ENCODE measurements at places on chromosomes 6 and 20.
A peak's percentile ranks its signal among the peaks of the same experiment; 100 is the strongest.

DNA sequence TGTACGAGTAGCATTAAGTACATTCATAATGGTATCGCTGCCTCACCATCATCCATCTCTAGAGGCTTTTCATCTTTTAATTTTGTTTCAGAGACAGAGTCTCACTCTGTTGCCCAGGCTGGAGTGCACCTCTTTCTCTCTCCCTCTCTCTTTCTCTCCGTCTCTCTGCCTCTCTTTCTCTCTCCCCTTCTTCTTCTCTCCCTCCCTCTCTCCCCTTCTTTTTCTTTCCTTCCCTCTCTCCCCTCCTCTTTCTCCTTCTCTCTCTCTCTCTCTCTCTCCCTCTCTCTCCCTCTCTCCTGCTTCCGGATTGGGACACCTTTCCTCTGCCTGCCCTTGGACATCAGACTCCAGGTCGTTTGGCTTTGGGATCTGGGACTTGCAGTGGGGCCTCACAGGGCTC is 17.6 kb upstream of the TAF4 start:
- DNase-seq, result no peak

DNA sequence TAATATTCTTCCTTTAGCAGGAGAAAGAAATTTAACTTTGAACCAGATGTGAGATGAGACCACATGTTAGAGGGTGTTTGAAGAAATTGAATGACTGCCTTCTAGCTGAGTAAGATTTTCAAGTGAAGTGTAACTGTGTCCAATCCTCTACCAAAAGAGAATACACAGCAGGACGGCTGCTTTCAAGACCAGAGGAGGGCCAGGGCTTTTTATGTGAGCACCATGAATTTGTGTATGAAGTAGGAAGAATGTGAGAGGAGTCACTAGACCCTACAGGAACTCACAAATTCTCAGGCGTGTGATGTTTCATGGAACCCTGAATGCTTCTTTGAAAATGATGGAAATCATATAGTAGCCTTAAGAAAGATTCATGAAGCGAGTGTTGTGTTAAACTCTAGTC is 56.8 kb upstream of the SPACA1 start:
- no peak for DNase-seq

GRCh38 chr20:17684077-17684888 is 2.2 kb upstream of the RRBP1 start:
- DNase-seq, result no peak

GRCh38 chr6:124123617-124124209 is 320.0 kb downstream of the NKAIN2 start:
- no peak for DNase-seq

- no peak for DNase-seq
Measured at GRCh38 chr6:111763381-111763780, 109.9 kb downstream of the FYN start.

DNA sequence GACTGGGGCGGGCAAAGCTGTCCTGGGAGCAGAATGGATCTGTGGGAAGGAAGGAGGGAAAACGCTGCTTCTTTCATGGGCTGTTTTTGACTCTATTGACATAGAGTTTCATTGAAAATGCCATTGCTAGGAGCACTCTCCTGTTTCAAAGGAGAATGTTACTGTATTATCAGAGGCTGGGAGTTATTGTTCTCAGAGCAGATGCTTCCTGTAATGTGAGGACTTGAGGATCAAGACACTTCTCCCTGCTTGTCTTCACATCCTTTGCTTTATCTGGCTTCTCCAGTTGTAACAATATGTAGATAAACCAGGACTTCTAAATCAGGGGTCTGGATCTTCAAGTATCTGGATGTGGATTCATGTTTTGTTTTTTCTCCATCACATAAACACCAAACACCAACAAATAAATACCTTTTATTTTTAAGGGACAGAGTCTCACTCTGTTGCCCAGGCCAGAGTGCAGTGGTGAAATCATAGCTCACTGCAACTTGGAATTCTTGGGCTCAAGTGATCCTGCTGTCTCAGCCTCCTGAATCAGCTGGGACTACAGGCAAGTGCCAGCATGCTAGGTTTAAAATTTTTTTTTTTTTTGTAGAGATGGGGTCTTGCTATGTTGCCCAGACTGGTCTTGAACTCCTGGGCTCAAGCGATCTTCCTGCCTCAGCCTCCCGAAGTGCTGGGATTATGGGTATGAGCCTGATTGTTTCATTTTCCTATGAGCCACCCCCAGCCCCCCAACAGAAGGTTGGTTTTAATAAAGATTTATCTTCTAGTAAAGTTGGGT is 3.9 kb downstream of the CD109 start:
- no peak for DNase-seq

- DNase-seq, result no peak
Measured at GRCh38 chr6:1024587-1024986, 287.3 kb upstream of the FOXQ1 start.

DNA sequence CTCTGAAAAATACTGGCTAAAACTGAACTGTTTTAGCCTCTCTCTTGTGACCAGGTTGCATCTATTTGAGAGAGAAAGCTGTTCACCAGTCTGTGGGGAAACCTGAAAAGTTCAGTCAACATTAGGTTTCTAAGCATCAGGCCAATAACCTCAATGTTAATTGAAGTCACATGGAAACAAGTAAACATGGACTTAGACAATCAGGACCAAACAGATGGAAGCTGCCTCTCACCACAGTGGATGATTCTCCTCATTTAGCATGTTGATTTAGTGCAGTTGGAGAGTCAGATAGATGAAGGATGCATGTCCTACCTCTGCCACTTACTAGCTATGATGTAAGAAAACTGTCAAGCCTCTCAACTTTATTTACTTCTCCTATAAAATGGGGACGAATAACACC is 18.2 kb downstream of the SCGN start:
- no peak for DNase-seq

GRCh38 chr6:121157906-121158305 is 176.4 kb downstream of the TBC1D32 start:
- peak; percentile 1 for DNase-seq

- peak; percentile 97 for DNase-seq
Measured at GRCh38 chr6:160088069-160088783, 33.4 kb upstream of the SLC22A1 start.

GRCh38 chr20:13493143-13493542 is 145.6 kb downstream of the TASP1 start:
- DNase-seq, result no peak

DNA sequence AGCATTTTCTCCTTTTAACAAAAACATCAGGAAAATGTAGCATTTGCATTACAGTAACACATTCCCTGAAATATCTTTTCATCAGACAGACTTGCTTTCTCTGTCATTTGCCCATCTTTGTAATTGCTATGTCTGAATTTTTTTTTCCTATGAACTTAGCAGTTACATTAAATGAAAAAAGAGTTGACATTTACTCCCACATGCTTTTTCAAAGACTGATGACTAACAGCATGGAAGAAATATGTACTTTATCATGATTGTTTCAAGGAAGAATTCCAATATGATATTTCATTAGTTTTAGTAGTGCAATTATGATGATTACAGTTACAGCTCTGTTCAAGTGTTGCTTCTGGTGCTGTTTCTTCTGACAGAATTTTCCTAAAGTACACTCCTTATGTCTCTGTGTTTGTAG is 864.5 kb upstream of the MAN1A1 start:
- DNase-seq, result no peak

- DNase-seq, result no peak
Measured at GRCh38 chr20:47213966-47214365, 142.5 kb downstream of the ZMYND8 start.
